ENCODE measurements at places on chromosomes 5 and 9.

DNA sequence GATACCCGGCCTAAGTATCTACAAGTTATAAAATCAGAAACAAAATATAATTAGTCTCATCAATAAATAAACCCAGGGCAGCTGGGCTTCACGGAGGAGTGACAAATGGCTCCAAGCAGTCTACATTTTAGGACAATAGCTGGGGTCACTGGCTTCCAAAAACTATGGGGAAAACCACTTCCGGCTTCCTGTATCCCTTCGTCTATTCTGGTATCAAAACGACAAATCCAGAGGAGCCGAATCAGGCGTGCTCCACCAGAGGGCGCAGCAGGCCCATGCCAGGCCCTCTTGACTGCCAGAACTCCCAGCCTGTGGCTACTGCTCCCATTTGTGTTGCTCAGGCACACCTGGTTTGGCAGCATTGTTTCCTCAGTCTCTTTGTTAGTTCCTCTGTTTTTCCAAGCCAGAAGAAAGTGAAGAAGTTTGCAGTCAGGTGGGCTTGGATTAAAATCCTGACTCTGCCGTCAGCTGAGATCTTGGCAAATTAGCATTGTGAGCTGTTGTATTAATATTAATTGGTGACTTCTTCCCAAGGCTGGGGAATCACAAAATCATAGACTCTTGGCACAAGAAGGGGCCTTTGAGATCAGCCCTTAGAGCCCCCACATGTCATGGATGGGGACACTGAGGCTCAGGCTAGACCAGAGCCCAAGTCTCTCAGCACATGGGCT, 11.6 kb upstream of the RAB14 start:
- DNase-seq: peak; percentile 69

GRCh38 chr9:86408121-86408520, 53.9 kb upstream of the TUT7 start:
- no peak for DNase-seq

DNA sequence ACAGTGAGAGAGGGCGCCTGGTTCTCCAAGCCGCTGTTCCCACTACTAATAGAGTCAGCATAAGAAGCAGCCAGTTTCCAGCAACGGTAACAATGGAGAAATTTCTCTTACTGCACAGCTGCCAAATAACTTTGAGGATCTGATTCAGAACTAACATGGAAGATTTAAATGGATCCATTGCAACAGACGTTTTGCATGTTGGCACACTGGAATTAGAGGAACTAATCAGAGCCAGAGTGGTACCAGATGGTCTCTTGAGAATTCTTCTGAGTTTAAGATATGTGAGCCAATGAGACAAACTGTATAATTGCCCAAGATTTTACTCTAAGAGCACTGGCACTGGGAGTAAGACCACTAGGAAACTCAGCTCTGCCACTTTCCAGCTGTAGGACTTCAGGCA, 186.5 kb downstream of the EFNA5 start:
- no peak for DNase-seq

GRCh38 chr5:10149911-10150310, 99.8 kb downstream of the ATPSCKMT start:
- no peak for DNase-seq

DNA sequence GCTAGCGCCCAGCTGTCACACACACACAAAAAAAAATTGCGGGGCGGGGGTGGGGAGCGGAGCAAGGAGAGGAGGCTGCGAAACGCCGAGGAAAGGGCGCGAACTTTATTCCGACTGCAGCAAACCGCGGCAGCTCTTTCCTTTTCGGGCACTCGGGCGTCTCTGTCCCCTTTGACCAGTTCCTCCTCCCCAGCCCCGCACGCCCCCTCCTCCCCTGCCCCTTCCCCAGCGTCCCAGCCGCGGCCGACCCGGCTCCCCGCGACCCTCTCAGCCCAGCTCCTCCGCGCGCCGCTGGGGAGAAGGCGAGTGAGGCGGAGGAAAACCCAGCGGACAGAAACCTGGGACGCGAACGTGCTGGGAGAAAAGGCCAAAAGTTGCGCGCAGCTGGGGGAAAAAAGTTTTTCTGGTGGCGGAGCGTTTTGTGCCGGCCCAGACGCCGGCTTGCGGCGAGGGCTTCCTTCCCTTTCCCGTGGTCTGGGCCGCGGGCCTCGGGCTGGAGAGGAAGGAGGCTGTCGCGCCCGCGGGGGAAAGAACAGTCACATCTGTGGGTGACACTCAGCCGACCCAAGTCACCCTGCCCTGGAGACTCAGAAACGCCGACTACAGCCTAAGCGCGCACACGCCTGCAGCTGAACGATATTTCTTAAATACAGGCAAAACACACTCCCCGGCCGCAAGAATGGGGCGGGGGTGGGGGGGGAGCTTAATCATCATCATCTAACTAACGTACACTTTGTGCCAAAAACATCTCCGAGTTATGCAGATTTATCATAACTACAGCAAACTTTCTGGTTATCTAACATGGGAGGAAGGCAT, 1.1 kb upstream of the BNC2 start:
- DNase-seq: no peak

- DNase-seq: no peak
Observed at GRCh38 chr5:136075466-136075891, 46.7 kb downstream of the TGFBI start.

DNA sequence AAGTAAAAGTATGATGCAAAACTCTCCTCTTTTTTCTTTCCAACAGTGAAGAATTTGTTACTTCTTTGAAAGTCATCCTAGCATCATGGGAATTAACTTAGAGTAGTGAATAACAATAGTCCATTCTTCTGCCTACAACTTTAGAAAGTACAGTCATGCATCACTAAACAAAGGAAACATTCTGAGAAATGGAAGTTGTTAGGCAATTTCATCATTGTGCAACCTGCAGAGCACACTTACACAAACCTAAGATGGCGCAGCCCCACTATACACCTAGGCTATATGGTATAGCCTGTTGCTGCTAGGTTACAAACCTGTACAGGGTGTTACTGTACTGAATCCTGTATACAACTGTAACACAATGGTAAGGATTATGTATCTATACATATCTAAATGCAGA, 1209.3 kb upstream of the C9orf72 start:
- DNase-seq: no peak

DNA sequence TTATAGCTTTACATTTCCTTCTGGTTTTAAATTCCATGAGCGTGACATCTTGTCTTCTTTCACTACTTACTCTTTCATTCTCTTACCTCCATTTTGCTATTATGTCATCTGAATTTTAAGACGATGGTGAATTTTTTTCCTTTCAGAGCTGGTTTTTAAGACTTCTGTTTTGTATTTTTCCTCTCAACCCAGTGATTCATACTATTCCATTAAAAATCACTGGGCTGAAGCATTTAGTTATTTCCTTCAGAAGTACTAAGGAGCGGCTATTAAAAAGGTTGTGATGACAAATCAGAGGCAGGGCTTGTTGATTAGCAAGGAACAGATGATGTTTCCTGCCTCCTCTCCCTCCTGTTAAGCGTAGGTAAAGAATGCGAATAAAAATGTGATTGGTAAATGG, 16.5 kb downstream of the AGXT2 start:
- DNase-seq: no peak

DNA sequence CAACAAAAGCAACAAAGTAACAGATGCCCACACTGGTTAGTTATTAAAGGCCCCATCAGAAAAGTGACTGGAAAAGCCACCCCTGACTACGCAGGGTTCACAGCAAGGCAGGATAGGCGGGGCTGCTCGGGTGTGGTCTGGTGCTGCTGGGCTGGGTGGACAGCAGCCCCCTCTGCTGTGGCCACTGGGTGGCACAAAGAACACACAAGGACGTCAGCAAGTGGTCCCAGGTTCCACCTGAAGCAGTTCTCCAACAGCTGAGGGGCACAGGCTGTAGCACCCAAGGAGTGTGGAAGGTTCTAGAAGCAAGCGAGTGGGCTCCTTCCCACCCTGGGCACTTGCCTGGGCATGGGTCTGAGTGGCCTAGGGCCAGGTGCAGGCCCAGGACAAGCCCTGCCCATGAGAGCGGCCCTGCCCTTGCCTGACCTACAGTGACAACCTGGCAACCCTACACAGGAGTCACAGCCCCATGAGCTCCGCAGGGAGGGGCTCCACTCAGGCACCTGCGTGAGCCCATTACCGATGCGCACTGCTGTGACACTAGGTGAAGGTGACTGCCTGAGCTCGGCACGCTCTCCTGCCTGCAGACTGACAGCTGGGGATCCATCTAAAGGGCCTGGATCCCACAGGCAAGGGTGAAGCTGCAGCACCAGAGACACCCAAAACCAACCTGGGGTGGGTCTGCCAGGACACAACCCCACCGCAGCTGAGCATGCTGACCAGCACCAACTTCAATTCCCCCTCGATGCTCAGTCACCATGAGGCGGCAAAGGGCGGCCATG, 8.1 kb downstream of the BRD9 start:
- no peak for DNase-seq

- no peak for DNase-seq
Observed at GRCh38 chr5:100402071-100402470, 133.1 kb upstream of the FAM174A start.

GRCh38 chr5:174003795-174004194, 14.8 kb downstream of the C5orf47 start:
- DNase-seq: no peak

DNA sequence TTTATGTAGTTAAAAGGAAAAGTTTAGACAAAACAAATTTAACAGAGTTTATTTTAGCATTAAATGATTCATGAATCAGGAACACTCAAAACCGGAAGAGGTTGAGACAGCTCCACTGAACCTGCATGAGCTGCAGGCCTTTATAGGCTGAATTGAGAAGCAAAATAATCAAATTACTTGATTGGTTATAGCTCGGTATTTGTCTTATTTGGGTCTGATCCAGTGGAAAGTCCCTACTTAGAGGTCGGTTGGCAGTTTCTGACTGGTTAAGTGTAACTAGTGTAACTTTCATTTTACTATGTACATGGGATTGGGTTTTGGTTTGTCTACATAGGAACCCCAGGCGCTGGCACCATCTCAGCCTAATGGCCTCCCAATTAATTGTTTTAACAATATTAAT, 74.1 kb upstream of the PIK3R1 start:
- no peak for DNase-seq

GRCh38 chr9:93198117-93198837, 14.3 kb downstream of the WNK2 start:
- no peak for DNase-seq

GRCh38 chr5:133927300-133928180, 40.9 kb downstream of the C5orf15 start:
- DNase-seq: no peak

- peak; percentile 100 for DNase-seq
Observed at GRCh38 chr9:114908104-114908622, 22.2 kb downstream of the TNFSF8 start.

DNA sequence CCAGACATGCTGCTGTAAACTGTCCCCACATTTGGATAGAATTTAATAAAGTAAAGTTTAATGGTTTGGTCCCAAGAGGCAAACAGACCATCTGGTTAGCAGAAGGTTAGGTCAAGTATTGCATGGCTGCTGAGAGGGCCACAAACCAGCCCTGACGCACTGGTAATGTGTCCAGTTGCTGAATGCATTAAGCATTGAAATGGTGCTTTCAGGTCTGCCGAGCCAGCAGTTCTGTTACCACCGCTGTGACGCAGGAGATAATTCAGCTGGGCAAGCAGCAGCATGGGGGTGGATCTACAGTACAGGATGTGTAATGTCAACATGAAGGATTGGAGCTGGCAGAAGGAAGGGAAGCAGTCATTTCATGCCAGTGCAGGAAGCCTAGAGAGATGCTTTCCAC, 16.0 kb downstream of the ZNF462 start:
- DNase-seq: peak; percentile 84

GRCh38 chr5:107450531-107450930, 220.2 kb downstream of the EFNA5 start:
- no peak for DNase-seq

- DNase-seq: no peak
Observed at GRCh38 chr5:135162661-135163265, 128.7 kb upstream of the PITX1 start.

- DNase-seq: no peak
Observed at GRCh38 chr5:165579911-165580310, 2074.5 kb downstream of the MAT2B start.

DNA sequence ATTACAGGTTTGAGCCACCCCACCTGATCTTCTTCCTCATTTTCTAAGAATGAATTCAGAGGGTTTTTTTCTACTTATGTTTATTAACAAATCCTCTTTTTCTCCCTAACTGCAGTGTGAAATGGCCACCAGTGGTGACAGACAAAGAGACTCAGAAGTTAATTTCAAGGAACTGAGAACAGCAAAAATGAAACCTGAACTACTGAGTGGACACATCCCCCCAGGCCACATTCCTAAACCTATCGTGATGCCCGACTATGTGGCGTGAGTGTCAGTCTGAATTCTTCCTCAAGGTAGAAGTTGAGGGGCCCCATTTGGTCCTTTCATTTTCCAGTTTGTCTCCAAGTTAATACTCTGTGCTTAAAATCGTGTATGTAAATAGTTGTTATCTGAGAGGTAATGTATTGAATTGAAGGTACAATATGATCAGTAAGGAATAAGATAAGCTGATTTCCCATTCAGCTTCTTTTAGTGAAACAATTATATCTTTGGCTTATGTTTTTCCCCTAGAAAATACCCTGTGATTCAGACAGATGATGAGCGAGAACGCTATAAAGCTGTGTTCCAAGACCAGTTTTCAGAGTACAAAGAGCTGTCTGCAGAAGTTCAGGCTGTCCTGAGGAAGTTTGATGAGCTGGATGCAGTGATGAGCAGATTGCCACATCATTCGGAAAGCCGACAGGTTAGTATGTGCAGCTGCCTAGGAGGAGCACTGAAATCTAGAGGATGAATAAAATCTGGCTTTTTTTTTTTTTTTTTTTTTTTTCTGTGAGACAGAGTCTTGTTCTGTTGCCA, 17.7 kb downstream of the MARVELD2 start:
- no peak for DNase-seq

GRCh38 chr9:114924327-114924726, 6.1 kb downstream of the TNFSF8 start:
- no peak for DNase-seq

GRCh38 chr5:24397601-24398000, 247.2 kb downstream of the CDH10 start:
- DNase-seq: no peak
